Bronchus fibroblast of lung (primary cell): ENCODE measurements at places on chromosomes 2 and 18. TPM values are rescaled to one million over a fixed set of nuclear protein-coding genes. Genes with fewer than 3 reads are reported as not detected.

The ZAP70 gene
- not detected in 2 replicates for total RNA-seq

The DSG2 gene
- total RNA-seq: 11.0 and 11.9 TPM in 2 replicates

The RNMT gene
- total RNA-seq: 8.8 and 11.3 TPM in 2 replicates

The UGT1A3 gene
- not detected in 2 replicates for total RNA-seq

The ACADL gene
- total RNA-seq: under 0.01 TPM in 1 of 2 replicates, not detected in the other

The POTEI gene
- not detected in 2 replicates for total RNA-seq

The EVA1A gene
- 28.4 and 28.7 TPM in 2 replicates for total RNA-seq

The GPR17 gene
- not detected in 2 replicates for total RNA-seq

The ADNP2 gene
- total RNA-seq: 11.6 and 12.6 TPM in 2 replicates

The SIX3 gene
- not detected in 2 replicates for total RNA-seq

The PER2 gene
- 1.0 and 1.5 TPM in 2 replicates for total RNA-seq

The VAMP8 gene
- total RNA-seq: 2.5 and 5.2 TPM in 2 replicates

The FEV gene
- not detected in 2 replicates for total RNA-seq

The FBXO36 gene
- total RNA-seq: 3.7 and 4.2 TPM in 2 replicates

The KIAA2012 gene
- total RNA-seq: not detected in 2 replicates

The PTPN18 gene
- total RNA-seq: 15.6 and 26.7 TPM in 2 replicates

The KHK gene
- total RNA-seq: 3.2 and 3.6 TPM in 2 replicates

The RESP18 gene
- not detected in 2 replicates for total RNA-seq

The NIF3L1 gene
- 25.7 and 33.6 TPM in 2 replicates for total RNA-seq

The TMEM131 gene
- 8.0 and 9.1 TPM in 2 replicates for total RNA-seq

The CDH20 gene
- under 0.01 TPM in 1 of 2 replicates, not detected in the other for total RNA-seq

The XDH gene
- 0.17 and 0.30 TPM in 2 replicates for total RNA-seq

The OR6B2 gene
- not detected in 2 replicates for total RNA-seq

The CCDC74A gene
- 14.6 and 15.5 TPM in 2 replicates for total RNA-seq

The CRYGD gene
- not detected in 2 replicates for total RNA-seq

The GEN1 gene
- 6.8 and 13.8 TPM in 2 replicates for total RNA-seq

The PRKAG3 gene
- not detected in 2 replicates for total RNA-seq

The LCT gene
- not detected in 2 replicates for total RNA-seq

The ALK gene
- total RNA-seq: not detected in 2 replicates

The KCNK3 gene
- total RNA-seq: not detected in 2 replicates

The NEB gene
- total RNA-seq: under 0.01 and 0.17 TPM in 2 replicates

The TSPYL6 gene
- not detected in 2 replicates for total RNA-seq

The HOXD8 gene
- total RNA-seq: not detected in 2 replicates

The CRIM1 gene
- 105 and 124 TPM in 2 replicates for total RNA-seq

The NMUR1 gene
- total RNA-seq: not detected in 2 replicates

The ITM2C gene
- total RNA-seq: 65.1 and 72.7 TPM in 2 replicates

The DSC3 gene
- total RNA-seq: 0.17 and 0.30 TPM in 2 replicates

The TEKT4 gene
- not detected in 2 replicates for total RNA-seq

The RAB6C gene
- total RNA-seq: not detected in 2 replicates

The SLC19A3 gene
- 0.17 and 0.59 TPM in 2 replicates for total RNA-seq

The CLEC4F gene
- not detected in 2 replicates for total RNA-seq

The ATG9A gene
- 50.8 and 53.8 TPM in 2 replicates for total RNA-seq

The EFEMP1 gene
- 216 and 229 TPM in 2 replicates for total RNA-seq

The SPEG gene
- 13.2 and 14.0 TPM in 2 replicates for total RNA-seq

The SFTPB gene
- total RNA-seq: not detected in 2 replicates

The PIGN gene
- 11.1 and 12.8 TPM in 2 replicates for total RNA-seq

The HOXD13 gene
- not detected in 2 replicates for total RNA-seq

The LIMS4 gene
- not detected in 2 replicates for total RNA-seq
